ENCODE measurements at places on chromosomes 5 and 9.

DNA sequence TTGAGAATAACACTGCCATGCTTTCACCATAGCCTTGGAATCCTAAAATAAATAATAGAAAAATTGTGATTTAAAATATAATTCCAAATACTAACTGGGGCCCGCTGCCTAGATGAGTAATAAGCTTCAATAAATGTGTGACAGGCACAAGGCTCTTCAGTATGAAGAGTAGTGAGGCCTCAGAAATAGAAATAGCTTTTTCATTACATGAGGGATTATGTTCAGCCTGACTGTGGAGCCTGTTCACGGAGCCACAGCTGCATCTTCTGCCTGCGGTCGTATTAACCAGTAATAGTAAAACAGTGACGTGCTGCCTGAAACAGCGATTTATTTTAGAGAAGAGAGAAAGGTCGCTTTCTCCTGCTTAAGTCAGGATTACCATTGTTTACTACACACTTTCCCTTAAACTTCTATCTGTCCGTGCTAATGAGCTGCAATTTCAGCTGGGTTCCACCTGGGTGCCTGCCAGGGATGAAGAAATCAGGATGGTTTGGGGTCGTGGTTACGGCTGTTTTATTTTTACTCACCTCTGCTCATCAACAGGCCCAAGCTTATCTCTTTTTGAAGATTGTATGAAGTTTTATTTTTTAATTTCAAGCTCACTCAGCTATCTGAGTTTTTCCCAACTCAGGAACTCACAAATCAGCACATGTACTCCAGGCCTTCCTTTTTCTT is 284.9 kb upstream of the WWC1 start:
- DNase-seq, result no peak

GRCh38 chr5:76252437-76252836 is 150.6 kb upstream of the IQGAP2 start:
- DNase-seq, result no peak

- DNase-seq, result no peak
Observed at GRCh38 chr9:106830527-106831150, 32.3 kb upstream of the ZNF462 start.

DNA sequence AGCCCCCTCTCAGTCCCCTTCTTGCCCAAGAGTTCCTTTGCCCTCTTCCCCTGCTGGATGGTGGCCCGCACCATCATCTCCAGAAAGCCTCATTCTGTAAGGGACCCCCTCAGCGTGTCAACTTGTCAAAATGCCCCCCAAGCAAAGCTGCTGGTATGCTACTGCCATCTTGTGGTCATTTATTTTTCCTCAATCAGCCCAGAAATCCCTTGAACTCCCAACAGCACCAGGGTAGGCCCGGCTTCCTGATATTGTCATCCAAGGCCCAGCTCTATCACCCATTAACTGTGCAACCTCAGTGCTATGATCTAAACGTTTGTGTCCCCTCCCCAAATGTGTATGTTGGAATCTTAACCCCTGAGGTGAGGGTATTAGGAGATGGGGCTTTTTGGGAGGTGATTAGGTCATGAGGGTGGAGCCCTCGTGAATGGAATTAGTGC is 53.2 kb upstream of the FBXW11 start:
- DNase-seq, result no peak

- DNase-seq, result no peak
Observed at GRCh38 chr5:144697847-144698262, 527.2 kb downstream of the KCTD16 start.

DNA sequence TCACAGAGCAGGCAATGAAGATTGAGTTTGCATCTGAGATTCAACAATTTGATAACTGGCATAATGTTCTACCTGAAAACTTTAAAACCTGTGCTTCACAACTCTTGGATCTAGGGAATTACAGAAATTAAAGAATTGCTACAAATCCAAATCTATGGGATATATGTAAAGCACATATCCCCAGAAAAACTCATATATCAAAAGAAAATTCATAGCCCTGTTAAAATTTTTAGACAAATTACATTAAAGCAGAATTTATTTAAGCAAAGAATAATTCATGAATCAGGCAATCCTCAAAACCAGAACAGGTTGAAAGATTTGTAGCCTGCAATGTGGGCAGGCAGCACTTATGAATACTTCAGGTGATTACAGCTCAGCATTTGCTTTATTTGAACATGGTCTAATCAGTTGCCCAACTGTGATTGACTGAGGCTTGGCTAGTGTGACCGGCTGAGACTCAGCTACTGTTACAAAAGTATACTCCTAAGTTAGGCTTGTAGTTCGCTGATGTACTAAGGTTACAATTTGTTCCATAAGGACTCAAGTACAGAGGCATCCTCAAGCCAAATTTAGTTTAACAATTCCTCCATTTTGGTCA is 10.3 kb upstream of the UBTD2 start:
- no peak for DNase-seq

DNA sequence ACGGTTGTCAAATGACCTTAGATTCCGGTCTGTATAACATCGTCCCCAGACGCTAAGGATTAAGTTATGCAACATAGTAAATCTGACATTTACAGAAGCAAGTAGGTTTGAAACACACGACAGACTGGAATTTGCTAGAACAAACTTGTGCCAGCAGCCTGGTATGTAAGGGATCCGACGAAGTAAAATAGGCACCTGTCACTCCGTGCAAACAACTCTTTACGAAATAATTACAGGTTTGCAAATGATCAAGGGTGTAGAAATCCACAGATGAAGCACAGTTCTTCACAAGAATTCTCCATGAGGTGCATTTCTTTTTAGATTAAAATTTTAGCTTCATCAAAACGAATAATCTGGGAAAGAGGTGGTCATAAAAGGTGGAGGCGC is 508 bp downstream of the MOCS2 start:
- no peak for DNase-seq

GRCh38 chr5:98795243-98795642 is 21.8 kb downstream of the RGMB start:
- no peak for DNase-seq

GRCh38 chr9:133614056-133614455 is 4.9 kb upstream of the FAM163B start:
- no peak for DNase-seq

GRCh38 chr5:74529101-74529500 is 111.4 kb downstream of the ENC1 start:
- no peak for DNase-seq

DNA sequence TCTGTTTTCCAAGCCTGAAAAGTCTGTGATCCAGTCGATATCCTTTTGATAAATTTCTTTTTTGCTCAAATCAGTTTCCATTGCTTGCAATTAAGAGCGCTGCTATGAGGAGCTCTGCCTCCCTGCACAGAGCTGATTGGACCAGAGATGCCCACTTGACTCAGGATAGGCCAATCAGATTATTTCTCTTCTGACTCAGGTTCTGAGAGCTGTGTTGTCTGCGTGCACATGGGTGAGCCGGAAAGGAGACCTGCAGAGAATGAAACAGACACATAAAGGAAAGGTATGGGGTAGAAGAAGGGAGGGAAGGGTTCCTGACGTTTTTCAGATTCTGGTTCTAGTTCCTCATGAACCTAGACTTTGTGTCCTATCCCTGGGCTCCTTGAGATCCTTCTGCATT is 15.8 kb upstream of the FABP6 start:
- no peak for DNase-seq

- DNase-seq, result no peak
Observed at GRCh38 chr5:158398360-158399201, 539.6 kb upstream of the CLINT1 start.

- DNase-seq, result no peak
Observed at GRCh38 chr5:53560028-53560427, 411 bp upstream of the NDUFS4 start.

GRCh38 chr9:114631166-114631565 is 20.1 kb downstream of the TMEM268 start:
- no peak for DNase-seq

DNA sequence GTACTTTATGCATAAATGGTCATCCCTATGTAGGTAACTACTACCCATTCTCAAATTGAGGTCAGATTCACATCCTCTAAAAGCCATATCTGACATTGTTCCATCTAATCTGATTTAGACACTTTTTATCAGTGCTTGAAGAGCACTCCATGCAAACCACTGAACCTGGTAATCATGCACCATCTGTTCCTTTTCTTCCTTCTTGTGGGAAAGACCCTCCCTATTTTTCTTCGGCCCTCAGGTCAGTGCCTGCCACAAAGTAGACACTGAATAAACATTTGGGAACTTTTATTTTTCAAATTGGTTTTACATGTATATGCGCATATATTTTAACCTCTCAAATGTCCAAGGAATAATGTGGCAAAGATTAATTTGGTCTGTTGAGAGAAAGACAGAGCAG is 26.0 kb upstream of the PDE4D start:
- no peak for DNase-seq

DNA sequence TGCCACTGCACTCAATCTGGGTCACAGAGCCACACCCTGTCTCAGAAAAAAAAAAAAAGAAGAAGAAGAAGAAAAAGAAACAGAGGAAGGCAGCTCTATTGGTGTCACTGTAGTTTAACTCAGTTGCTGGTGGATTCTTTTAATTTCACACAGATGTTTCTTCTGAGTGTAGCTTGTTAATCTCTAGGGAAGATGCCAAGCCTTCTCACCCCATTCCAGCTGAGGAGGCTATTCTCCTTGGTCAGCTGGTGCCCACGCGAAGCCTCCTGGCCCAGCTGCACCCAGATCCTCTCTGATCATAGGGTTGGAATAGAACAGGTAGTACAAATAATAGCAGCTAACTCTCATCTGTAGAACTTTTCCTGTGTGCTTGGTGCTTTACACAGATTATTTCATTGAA is 113.8 kb upstream of the SPRY4 start:
- no peak for DNase-seq

- no peak for DNase-seq
Observed at GRCh38 chr5:15827741-15828140, 327.8 kb downstream of the FBXL7 start.

DNA sequence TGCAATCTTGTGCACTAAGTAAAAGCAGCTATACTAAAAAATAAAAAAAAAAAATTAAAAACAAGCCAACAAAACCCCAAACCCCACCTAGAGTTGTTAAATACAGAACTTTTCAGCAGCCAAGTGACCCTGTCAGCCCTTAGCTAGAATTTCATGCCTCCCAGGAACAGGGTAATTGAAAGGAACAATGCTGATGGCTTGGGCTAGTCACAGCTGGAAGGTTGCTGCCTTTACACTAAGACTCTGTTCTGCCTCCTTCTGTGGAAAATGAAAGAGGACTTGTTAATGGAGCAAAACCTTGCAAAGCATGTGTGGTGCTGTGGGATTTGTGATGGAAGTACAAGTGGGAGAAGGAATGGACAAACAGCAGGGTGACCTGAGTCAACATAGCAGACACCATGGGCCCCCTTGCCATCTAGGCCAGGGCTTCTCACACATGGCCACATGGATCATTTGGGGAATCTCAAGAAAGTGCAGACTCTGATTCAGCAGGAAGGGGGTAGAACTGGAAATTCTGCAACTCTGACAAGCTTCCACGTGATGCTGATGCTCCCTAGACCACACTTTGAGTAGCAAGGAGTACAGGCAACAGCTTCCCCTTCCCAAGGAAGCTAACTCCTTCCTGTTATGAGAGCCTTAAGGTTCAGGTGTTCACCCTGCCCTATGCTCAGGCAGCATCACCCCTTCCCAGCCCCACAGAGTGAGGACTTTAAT is 14.9 kb upstream of the TMEM252 start:
- DNase-seq, result no peak

DNA sequence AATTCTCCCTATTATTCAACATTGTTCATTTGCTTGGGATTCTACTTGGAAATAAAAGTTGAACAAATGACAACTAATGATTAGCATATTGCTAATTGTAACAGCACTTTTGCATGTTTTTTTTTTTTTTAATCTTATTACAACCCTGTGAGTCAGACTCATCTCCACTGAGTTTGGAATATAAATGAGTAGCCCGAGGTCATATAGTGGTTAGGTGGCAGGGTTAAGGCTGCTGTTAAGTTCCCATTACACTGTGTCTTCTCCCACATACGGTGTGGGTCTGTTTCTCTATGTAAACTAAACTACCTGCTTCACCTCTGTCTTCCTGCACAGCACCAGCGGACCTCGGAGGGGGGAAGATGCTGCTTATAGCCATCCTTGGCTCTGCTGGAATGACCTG is 92.4 kb downstream of the EQTN start:
- DNase-seq, result no peak

DNA sequence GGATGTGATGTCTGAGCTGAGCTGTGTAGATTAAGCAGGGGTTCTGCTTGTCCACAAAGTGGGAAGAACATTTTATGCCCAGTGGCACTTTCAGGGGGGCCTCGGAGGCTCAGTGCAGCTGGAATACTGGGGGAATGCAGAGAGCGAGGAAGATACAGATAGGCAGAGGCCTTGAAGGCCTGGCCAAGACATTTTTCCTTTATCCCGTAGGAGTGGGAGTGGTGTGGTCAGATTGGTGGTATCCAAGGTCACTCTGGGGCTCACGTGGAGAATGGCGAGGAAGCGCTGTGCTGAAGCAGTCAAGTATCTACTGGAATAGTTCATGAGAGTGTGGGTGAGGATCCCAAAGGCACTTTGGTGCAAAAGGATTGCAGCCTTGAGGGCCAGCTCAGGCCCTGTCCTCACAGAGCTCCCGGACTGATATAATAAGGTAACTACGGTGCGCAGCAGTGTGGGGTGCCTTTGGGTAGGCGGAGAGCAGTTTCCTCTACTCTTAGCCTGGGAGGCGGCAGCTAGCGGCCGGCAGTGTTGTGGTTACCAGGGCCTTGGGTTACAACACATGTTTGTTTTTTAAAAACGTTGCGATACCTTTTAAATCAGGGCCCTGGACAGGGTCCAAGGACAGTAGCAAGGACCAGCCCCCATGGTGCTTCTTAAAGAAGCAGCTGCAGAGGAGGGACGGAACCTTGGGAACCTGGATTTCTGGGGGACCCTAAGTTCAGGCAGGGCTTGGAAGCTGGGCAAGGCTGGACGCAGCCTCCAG is 10.8 kb upstream of the CCDC69 start:
- no peak for DNase-seq

GRCh38 chr9:122126331-122127261 is 33.0 kb downstream of the NDUFA8 start:
- no peak for DNase-seq

- no peak for DNase-seq
Observed at GRCh38 chr5:75363111-75363510, 26.1 kb downstream of the HMGCR start.

- no peak for DNase-seq
Observed at GRCh38 chr9:108684288-108685025, 171.3 kb downstream of the ACTL7B start.

DNA sequence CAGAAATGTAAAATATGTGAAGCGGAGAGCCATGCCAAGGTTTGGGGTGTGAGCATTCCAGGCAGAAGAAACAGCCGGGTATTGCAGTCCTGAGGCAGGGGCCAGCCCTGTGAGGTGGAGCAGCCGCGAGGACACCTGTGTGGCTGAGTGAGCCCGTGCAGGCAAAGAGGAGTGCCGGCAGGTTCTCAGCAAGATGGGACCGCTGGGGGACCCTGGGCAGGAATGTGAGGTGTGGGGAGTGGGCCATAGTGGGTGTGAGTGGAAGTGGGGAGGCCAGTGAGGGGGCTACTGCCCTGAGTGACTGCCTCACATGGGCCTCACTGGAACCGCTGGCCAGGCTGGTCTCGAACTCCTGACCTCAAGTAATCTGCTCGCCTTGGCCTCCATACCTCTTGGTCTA is 8.1 kb upstream of the PRR7 start:
- DNase-seq, result no peak
